NCI-H2029 treated with DMSO at 0.1 percent for 48 hours (cell line): ENCODE measurements at places on chromosomes 13 and 19.
A peak's percentile ranks its signal among the peaks of the same experiment; 100 is the strongest.

GRCh38 chr13:72170571-72170970, 303.6 kb upstream of the DACH1 start:
- no peak for DNase-seq

DNA sequence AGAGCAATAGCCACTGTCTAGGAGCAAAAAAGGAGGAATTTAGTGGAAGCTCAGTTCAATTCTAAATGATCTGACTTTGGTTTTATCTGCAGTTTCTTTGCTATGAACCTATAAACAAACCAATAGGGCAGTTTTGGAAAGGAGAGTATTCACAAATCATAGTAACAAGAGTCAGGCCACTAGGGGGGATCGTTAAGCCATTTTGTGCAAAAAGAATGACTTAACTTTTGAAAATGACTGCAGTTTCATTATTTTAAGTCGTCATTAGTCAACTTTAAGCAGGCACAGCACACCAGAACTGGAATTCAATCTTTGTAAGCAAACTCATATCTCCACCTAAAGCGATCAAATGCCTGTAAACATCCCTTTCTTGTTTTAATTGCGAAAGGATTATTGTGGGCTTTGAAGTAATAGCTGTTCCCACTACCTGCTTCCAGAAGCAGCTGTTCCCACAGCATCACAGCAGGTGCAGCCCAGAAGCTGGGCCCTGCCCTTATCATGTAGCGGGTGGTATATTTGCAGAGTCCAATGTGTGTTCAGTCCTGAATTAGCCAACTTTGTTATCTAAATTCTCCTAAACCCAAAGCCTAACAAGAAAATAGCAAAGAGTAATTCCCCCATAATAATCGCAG, 51.5 kb downstream of the SOX21 start:
- no peak for DNase-seq

GRCh38 chr13:100666124-100666523, 8.5 kb downstream of the TMTC4 start:
- DNase-seq: peak; percentile 8

DNA sequence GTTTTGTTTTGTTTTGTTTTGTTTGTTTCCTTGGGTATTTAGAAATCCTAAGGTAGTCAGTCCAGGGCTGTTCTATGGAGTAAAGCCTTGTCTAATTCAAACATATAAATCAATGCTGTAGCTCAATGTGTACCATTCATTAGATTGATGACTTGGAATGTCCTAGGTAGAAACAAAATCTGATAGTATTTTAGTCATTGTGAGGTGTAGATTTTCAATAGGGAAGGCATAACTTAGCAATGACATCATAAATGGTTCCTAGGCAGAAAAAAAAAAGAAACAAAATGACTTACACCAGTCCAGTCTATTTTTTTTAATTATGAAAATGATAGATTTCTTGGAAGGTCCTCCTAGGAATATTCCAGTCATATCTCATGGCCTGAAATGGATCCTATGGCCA, 189.9 kb downstream of the SPRY2 start:
- no peak for DNase-seq

DNA sequence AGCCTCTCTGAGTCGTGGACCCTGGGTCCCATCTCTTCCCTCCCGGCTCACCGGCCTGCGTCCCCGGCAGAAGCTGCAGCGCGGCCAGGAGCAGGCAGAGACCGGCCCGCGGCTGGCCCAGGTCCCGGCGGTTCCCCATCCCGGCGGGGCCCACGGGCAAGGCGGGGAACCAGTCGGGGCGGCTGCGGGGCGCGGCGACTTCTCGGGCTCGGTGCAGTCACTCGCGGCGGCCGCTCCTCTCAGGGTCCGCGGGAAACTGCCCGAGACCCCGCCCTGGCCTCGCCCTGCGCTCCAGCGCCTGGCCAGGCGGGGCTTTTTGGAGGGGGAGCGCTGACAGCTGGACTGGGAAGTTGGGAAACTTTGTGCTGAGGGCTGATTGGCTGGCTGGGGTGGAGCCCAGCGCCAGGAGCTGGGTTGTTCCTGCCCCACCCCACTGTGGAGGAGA, at the start of gene COL5A3:
TSS of gene COL5A3 (minus strand) at position 258 of the 445 bp plus-strand sequence. CDS start at position 139, 119 bp downstream.
- no peak for DNase-seq

- DNase-seq: no peak
Observed at GRCh38 chr19:12880551-12881171, 588 bp downstream of the DNASE2 start.

DNA sequence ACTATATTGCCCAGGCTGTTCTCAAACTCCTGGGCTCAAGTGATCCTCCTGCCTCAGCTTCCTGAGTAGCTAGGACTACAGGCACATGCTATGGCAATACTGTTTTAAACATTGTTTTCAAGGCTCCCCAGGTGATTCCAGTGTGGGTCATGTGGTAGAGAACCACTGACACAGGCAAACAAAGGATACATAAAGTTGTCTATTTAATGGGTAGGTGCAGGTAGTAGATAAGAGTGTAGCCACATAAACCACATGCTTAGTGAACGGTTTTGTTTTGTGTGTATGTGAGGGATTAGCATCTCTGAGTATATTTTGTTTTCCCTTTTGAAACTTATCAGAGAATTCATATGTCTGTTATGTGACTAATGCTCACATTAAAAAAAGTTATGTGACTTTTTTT, 36.7 kb downstream of the USPL1 start:
- no peak for DNase-seq

DNA sequence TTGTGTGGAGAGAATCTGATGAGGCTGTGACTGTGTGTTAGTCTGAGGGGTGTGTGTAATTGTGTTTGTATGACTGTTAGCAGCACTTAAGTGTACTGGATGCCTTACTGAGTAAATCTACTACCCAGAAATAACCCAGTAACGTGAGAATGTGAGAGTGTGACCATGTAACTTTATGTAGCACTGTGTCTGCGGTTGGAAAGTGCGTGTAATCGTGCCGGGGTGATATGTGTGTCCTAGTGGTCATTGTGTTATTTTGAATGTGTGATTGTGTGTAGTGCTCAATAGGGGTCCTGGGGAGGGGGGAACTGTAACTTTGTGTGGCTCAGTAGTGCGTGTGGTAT, 550 bp downstream of the ZNF383 start:
- no peak for DNase-seq

DNA sequence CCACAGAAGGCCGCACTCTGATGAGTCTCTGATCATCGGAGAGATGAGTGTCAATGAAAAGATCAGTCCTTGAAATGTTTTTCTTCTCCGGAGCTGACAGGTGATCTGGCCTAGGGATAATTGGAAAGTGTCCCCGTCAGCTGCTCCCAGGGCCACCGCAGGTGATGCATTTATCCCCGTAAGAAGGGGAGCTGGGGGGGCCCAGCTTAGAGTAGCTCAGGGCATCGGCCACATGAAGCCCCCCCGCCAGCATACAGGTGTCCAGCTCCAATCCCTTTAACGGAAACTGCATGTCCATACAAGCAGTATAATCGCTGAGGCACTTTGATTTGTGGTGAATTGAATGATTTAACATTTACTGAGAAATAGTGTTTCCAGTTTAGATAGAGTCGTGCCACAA, 27.7 kb downstream of the ATP4B start:
- DNase-seq: no peak

- no peak for DNase-seq
Observed at GRCh38 chr19:2332341-2333026, 4.0 kb downstream of the SPPL2B start.

DNA sequence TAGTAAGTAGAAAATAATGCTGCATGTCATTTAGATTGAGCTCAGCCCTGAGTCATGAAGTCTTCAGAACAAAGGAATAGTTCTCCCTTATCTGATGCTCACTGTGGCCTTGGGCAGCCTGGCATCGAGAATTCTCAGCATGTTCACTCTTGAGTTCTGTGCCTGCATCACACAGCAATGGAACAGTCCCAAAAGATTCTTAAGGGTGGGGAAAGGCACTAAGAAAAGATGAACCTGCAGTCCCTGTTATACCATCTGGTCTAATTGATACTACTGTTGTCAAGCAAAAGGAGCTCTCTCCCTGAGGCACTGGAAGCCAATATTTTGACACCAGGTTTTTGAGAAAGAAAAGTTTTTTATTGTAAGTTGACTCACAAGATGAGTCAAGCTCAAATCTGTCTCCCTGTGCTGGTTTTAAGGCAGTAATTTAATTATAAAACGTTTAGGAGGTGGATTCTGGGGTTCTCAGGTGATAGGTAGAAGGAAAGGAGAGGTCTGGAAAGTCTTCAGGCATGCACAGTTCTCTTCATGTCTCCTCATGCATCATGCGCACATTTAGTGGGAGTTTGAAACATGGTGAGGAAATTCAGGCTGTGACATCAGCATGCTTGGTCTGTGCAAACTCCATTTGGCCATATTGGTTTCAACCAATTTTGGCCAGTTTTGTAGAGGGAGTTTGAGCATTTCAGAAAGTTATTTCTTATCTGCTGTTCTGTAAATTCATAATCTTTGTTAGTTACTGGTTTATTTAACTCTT, 38.1 kb upstream of the ZNF766 start:
- DNase-seq: no peak

DNA sequence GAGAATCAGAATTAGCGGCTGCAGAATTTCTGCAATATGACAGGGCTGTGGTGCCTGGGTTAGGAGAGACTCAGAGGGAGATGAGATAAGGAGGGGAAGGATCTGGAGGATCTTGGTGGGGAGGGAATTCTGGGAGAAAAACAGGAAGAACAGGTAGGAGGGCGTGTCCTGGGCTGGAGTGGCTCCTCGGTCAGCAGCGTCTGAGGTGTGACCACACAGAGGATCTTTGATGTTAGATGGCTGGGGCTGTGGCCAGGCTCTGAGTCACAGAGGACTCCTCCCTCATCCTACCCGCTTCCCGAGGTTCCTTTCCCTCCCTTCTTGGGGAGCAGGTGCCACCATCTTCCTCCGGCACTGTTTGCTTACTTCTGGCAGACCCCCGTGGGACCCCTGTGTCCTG, 6.4 kb upstream of the KLK6 start:
- DNase-seq: no peak

DNA sequence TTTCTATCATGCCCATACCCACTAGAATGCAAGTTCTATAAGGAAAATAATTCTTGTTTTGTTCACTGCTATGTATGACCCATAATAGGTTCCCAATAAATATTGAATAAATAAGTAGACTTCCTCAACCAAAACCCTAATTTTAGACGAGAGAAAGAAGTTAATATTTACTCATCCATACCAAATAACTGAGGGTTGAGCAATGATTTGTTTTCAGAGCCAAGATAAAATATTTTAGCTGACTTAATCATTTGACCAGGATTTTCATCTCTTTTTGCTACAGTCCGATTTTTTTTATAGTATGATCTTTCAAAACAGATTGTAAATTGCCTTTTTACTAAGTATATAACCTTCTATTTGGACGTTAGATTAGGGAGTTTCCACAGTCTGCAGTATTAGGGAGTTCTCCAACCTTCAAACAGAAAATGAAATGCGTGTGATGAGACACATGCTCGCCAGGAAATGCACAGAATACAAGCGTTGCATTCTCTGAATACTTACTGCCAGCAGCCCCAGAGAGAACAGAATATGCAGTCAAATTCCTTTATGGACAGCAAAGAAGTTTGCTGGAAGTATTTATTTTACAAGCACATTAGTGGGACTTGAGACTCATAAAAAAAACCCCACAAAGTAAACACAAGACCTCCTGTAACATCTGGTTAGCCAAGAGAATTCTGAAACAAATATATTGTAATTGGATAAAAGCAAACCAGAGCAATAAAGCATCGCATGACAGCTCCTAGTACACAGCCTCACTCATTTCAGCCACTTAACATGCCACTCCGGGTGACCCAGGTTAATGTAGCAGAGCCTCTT, 230.0 kb downstream of the MYO16 start:
- DNase-seq: no peak

DNA sequence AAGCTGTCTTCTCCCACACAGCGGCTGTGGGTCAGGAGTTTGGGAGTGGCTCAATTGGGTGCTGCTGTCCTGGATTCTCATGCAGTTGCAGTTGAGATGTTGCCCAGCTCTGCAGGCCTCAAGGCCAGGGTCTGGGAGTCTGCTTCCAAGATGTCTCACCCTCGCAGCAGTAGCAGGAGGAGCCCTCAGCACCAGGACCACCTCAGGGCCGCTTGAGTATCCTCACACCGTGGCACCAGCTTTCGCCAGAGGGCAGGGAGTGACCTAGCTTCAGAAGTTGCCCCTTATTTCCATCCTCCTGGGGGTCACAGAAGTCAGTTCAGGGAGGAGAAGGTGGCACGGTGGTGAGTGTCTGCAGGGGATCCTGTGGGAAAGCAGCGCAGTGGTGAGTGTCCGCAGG, 20.9 kb downstream of the TFDP1 start:
- no peak for DNase-seq

DNA sequence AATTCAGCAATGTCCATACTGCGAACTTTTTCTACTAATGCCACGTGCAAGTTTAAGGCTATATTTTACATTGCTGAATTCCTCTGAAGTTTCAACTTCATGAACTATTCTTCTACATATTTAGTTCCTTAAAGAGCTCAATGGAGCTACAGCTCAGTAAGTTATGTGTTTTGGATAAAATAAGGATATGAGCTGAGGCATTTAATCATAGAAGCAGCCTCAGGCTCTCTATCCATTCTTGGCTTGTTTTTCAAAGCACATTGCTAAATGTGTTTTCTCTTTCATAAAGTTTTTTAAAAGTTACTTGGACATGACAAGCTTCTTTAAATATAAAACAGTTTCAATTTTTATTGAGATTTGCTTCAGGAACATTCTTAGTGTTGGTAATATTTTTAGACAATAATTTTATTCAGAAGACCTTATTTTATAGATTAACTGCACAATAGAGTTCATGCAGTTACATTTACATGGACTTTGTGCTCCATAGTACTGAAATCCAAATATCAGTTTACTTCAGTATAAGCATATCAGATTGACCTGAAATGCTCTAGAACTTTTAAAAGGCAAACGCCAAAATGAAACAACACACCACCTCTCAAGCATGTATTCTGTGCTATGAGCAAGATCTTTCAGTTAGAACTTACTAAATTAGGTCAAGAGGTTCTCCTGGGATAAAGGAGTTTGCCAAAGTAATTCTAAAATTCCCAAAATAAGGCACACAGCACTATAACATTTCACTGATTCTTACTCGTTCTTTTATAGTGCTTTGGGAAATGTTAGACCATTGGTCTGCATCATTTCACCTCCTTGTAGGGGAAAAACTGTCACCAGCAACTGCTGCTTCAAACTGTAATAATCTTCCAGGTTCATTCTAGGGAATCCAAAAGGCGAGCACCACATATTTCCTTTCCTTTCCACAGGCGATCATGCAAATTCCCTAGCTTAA, 275.5 kb downstream of the ENOX1 start:
- DNase-seq: no peak

- no peak for DNase-seq
Observed at GRCh38 chr13:28550091-28550490, 55.2 kb upstream of the FLT1 start.

DNA sequence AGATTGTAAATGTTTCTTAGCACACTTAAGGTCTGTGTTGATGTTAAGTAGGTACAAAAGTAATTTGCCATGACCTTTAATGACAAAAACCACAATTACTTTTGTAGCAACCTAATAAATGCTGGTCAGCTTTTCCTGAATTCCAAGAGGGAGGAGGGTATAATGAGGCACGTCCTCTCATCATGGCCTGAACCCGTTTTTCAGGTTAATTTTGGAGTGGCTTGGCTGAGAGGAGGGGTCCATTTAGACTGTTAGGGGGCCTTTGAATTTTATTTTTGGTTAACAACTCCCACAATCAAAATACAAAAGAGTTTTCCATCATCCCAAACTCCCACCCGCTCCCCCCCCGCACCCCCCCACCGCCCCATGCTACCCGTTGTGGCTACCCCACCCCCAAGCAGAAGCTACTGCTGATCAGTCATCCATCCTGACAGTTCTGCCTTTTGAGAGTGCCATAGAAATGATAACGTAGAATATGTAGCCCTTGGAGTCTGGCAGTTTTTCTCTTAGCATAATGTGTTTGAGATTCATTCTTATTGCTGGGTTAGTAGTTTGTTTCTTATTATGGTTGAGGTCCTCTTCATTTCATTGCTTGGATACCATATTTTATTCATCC, 14.4 kb upstream of the PLEKHF1 start:
- no peak for DNase-seq

- DNase-seq: no peak
Observed at GRCh38 chr13:19185865-19186645, 4.4 kb upstream of the TUBA3C start.
